Cardiac fibroblast (primary cell): ENCODE measurements at places on chromosomes 11 and 22.

- no peak for DNase-seq
Observed at GRCh38 chr11:118606157-118606843, 1.1 kb upstream of the PHLDB1 start.

- DNase-seq, result no peak
Observed at GRCh38 chr22:42270176-42270509, 310 bp downstream of the TCF20 start.

DNA sequence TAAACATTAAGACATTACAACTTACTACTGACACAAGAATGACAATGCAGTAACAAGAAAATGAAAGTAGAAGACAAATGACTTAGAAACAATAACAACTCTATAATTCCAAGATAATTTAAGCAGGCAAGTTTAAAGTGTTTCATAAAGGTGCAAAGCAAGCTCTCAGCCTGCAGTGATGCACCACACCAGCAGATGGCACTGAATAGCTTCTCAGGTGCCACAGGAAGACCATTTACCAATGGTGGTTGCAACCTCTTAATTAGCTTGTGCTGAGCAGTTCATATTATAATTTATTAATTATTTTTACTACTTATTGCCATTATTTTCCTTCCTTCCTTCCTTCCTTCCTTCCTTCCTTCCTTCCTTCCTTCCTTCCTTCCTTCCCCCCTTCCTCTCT is 60.6 kb downstream of the NXPE2 start:
- peak; percentile 55 for DNase-seq

GRCh38 chr22:37218771-37219411 is 6.6 kb upstream of the SSTR3 start:
- DNase-seq, result no peak

DNA sequence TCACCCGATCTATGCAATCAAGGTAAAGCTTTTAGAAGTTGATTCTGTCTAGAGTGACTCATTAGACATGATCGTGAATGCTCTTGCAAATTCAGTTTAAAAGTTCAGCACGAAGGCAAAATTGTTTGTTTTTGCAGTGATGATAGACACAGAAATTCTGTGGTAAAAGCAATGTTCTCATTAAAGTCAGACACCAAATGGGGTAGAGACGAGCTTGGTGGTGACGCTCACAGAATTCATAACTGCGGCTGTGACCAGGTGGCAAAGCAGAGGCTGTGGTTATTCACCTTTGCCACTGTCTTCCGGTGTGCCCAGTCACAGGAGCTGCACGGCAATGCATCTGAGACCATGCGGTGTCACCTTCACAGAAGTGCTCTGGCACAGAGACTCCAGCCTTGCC is 83.4 kb downstream of the WNT7B start:
- no peak for DNase-seq

GRCh38 chr22:37449331-37450001 is 22.2 kb upstream of the ELFN2 start:
- DNase-seq, result no peak

GRCh38 chr11:68940651-68941323 is 37.1 kb downstream of the IGHMBP2 start:
- no peak for DNase-seq

DNA sequence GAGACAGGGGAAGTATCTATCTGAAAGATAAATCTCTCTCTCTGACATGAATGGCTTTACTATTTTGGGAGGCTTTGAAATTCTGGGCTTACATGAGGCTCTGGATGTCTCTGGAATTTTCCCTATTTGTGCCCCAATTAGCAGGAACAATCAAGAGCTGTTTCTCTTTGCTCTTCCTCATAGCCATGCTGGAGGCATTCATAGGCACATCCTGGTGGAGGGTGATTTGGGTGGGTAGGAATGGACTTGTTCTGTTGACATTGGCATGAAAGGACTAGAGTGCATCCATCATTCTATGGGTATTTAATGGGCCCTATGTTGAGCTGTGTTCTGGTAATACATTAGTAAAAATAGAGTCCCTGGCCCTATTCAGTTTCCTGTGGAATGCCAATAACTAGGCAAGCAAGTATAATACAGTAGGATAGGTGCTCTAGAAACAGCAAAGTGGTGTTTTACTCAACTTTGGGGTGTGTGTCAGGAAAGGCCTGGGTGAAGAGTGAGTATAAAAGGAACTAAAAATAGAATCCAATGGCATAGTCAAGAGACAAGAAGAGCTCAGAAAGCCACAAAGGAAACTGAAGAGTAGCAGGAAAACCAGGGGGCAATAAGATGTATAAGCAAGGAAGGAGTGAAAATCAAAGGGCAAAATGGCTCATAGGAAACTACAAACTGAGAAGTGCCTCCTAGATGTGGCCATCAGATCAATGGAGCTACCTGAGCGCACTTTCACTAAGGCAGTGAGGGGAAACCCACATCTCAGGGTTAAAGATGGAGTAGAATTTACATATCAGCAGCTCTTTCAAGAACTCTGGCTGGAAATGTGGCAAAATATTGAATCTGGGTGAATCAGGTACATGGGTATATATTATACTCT is 45.0 kb downstream of the CWC15 start:
- peak; percentile 31 for DNase-seq

DNA sequence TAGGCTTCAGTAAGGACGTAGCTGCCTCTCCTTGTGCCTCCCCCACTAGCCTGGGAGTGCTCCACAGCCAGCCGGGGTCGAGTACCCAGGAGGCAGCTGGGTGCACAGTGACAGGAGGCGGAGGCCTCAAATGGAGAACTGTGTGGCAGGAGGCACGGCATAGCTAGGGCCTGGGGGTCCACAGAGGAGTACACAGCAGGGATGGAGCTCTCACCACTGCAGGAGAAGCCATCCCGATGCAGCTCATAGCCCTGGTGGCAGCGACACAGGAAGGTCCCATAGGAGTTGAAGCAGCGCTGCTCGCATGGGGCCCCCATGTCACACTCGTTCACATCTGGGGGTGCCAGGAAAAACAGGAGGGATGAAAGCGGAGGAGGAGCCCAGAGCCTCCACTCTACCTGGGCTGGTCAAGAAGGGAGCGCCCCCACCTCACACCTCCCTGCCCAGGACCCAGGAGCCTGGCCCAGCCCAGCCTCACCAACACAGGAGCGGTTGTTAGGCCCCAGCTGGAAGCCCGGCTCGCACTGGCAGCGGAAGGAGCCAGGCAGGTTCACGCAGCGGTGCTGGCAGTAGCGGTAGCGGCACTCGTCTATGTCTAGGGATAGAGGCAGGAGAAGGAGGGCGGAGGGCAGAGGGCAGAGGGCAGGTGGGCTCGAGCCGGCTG is 2.8 kb downstream of the EFEMP2 start:
- DNase-seq, result no peak

DNA sequence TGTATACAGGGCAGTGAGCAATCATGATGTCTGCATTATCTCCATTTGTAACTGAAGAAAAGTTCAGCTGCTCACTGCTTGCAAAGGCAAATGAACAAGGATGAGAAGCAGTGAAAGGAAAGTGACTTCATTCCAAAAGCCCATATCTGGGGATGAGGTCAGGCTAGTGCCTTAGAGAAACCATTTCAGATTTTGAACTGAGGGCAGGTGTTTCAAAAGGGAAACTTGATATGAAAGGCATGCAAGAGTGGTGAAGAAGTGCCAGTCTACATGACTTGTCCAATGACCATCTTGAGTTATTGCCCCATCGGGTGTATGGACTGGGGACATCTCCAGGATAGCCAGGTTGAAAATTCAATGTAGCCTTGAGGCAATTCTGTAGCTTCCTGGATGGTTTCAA is 7.3 kb upstream of the APOL4 start:
- no peak for DNase-seq

DNA sequence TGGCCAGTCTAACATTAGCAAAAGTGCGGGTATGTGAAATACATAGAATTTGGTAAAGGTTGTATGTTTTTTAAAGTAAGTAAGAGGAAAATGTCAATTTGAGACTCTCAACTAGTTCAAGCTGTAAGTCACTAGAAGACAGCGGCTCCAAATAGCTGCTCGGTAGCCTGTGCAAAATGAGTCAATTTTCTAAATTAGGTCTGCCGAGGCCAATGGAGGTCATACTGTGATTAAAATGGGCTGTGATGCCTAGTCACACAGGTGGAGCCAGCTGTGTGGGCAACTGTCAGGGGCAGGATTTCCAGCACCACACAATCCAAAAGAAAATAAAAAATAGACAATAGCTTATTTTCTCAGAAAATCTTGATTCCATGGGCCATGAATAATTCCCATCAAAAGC is 32.3 kb downstream of the KCNA4 start:
- DNase-seq, result no peak

DNA sequence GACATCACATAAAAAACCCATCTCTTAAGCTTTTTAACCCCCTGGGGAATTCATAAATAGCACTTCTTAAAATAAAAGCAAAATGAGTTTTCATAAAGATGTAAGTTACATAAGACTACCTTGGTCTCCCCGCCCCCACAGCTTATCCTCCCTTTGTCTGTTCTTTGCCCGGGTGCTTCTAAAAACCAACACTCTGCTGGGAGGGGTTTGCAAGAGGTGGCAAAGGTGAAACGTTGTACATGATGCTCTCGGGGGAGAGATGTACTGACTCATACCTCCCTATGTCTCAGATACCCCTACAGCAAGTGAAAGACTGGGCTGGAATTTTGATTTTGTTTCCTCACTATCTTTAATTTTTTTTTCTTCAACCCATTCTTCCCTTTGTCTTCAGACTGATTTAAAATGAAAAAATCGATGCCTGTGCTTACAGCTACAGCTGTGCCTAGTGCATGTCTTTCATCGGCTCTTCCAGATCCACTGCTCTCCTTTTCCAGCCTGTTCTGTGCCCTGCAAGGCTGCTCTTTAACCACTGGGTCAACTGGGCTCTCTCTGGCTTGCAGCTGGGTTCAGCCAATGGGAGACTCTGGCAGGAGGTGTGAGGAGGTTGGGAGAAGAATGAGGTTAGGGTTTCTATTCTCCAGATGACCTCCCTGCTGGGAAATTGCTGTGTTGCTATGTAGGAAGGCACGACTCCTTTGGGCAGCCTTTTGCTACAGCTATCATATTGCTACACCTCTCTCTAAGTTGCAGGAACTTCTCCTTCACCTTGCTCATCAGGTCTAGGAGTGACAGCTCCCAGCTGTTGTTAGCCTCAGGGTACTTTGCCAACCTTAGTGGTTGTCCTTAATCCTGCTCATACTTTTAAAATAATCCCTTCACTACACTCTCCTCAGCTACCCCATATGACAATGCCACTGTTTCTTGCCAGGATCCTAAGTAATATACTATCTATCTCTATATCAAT is 266.5 kb downstream of the TENM4 start:
- no peak for DNase-seq

GRCh38 chr11:6202041-6202440 is 3.0 kb downstream of the OR52W1 start:
- no peak for DNase-seq

GRCh38 chr11:65862191-65862735 is 2.0 kb downstream of the MUS81 start:
- no peak for DNase-seq

DNA sequence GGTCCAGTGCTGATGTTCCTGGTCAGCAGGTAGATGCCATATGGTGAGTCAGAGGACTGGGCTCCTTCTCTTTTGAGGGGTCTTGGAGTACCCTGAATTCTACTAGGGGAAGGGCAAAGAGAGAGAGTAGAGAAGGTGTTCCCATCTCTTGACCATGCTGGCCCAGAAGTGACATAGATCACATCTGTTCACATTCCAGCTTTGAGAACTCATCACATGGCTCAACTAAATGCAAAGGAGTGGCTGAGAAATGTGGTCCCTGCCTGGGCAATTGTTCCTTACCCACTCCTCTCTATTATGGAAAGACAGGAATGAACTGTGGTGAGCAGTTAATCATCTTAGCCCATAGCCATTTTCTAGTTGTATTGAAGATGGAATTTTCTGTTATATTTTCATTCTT is 105.4 kb upstream of the TIMP3 start:
- DNase-seq, result no peak

DNA sequence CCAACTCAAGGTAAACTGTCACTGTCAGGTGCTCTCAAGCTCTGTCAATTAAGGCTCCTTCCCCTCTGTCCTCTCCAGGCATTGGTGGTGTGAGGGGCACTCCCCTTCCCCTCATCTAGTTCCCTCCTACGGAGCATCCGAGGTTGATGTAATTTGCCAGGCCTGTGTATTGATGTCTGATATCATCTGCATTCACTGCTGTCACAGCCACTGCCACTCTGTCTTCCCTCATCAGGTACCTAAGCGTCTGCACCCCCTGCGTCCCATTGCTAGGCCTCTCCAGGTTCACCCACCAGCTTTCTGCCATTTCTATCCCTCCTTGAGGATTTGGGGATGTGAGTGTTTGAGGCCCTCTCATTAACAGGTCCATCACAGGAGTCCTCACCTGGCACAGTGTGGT is 50.0 kb upstream of the SYT13 start:
- DNase-seq, result no peak

GRCh38 chr22:24510637-24511625 is 15.8 kb downstream of the UPB1 start:
- peak; percentile 80 for DNase-seq

- DNase-seq, result no peak
Observed at GRCh38 chr11:34600339-34601084, 20.4 kb upstream of the EHF start.

- DNase-seq, result no peak
Observed at GRCh38 chr11:58957922-58958321, 18.6 kb downstream of the GLYATL1 start.

DNA sequence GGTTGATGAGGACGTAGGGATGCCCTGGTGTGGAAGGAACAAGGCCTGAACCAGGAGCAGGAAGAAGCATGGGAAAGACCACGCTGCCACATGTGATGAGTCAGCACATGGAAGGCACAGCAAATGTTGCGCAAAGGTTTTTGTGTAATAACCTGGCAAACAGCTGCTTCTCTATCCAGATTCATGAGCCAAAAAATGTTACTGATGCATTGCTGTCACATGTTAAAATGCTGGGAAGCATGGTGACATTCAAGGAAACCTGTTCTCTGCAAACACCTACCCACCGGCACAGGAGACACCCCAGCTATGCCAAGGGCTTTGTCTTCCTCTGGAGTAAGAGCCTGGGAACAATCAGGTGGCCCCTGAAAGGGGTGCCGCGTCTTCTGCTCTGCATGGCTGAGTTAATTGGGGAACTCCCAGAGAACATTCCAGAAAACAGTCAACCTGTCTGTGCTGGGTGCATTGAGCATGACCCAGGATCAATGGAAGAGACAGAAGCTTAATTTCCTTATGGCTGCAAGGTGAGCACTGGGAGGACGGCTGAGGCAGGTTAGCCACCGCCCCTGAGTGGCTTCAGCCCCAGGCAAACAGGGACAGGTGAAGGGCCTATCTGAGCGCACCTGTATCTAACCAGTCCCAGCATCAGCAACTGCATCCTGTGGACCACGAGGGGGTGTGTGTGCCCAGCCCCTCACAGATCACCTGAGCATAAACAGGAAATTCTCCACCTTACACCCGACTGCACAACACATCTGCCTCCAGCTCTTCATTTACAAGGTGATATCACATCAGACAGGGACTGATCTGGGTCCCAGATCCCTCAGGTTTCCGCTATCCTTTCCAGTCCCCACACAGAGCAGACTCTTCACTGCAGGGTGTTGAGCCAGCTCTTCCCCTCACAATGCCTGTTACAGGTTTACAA is 108.4 kb downstream of the GGTLC2 start:
- DNase-seq, result peak; percentile 89

DNA sequence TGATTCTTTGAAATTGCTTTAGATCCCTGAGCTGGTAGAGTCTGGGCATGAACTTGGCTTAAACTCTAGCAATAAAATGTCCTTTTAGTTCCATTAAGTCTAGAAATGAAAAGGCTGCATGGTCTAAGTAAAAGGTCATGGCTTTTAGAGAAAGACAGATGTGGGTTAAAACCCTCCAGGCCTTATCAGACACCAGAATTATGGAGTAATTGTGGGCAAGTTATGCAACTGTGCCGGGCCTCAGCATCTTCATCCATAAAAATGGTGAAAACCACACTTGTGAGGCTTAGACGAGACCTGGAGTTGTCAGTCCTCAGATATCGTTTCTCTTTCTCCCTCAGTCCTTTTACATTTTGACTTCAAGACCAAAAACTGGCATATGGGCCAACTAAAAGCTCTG is 597.9 kb upstream of the KIRREL3 start:
- DNase-seq, result no peak
